Ovary (tissue), 10 donors: ENCODE measurements at places on chromosomes 3 and 15. TPM values are rescaled to one million over a fixed set of nuclear protein-coding genes. Genes with fewer than 3 reads are reported as not detected.

Gene CPNE9
- polyA plus RNA-seq, result 0.07 TPM

Gene EFCAB12
- 0.67 TPM for polyA plus RNA-seq

Gene MB21D2
- 5.2 TPM for polyA plus RNA-seq

Gene LHFPL4
- not detected for polyA plus RNA-seq

Gene GOLGA6L7
- polyA plus RNA-seq, result not detected

Gene PRTG
- polyA plus RNA-seq, result 1.2 TPM

Gene C3orf20
- 0.08 TPM for polyA plus RNA-seq

Gene ENTPD3
- polyA plus RNA-seq, result 0.46 TPM

Gene TRH
- 1.0 TPM for polyA plus RNA-seq

Gene GABRG3
- 0.01 TPM for polyA plus RNA-seq

Gene GPR149
- polyA plus RNA-seq, result not detected

Gene HESX1
- polyA plus RNA-seq, result 1.3 TPM

Gene CILP
- 34.1 TPM for polyA plus RNA-seq

Gene ANP32A
- polyA plus RNA-seq, result 158 TPM

Gene AGBL1
- 0.02 TPM for polyA plus RNA-seq

Gene A4GNT
- polyA plus RNA-seq, result not detected

Gene MOBP
- polyA plus RNA-seq, result 1.0 TPM

Gene TMEM207
- not detected for polyA plus RNA-seq

Gene PLA2G4E
- polyA plus RNA-seq, result not detected

Gene CELSR3
- polyA plus RNA-seq, result 0.69 TPM

Gene TNFSF10
- 32.0 TPM for polyA plus RNA-seq

Gene THOC7
- polyA plus RNA-seq, result 80.3 TPM

Gene RARB
- 7.4 TPM for polyA plus RNA-seq

Gene SLC27A2
- polyA plus RNA-seq, result 0.82 TPM

Gene NR2E3
- polyA plus RNA-seq, result not detected

Gene CCR8
- polyA plus RNA-seq, result not detected

Gene CFAP91
- 7.3 TPM for polyA plus RNA-seq

Gene INSYN1
- polyA plus RNA-seq, result 11.9 TPM

Gene CCR2
- 6.0 TPM for polyA plus RNA-seq

Gene DUOXA1
- 0.51 TPM for polyA plus RNA-seq

Gene APOD
- 161 TPM for polyA plus RNA-seq
